ENCODE measurements at places on chromosomes 1 and 21.

DNA sequence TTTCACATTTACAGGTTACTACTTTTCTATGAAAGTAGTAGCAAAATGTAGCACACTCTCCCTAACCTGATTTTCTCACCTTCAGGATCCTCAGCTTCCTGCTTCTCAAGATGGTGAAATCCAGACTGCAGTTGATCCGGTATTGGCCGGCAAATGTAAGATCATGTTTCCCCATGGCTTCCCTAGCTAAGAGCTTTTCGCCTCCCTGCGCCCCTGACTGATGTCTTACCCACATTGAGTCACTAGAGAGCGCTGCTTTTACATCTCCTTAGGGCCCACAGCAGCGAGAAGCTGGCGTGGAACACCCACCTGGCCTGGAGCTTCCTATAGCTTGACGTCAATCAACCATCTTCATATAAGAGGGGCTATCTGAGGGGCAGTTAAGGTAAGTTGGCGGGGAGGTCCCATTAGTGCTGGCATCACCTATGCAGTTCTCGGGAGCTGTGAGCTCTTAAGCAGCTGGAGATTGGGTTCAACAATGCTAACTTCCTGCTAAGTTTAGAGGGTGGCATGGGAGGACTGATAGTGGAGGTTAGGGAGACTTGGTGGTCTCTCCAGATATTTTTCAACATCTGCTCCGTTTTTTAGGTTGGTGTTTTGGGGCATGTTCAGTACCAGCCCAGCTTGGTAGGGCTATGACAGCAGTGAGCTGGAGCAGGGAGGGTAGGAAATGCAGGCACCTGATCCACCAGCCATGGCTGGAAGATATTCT lies 5.5 kb downstream of the PTPN7 start:
- DNase-seq, result peak; percentile 93

GRCh38 chr1:55717111-55717510 lies 501.9 kb upstream of the USP24 start:
- DNase-seq, result peak; percentile 50

DNA sequence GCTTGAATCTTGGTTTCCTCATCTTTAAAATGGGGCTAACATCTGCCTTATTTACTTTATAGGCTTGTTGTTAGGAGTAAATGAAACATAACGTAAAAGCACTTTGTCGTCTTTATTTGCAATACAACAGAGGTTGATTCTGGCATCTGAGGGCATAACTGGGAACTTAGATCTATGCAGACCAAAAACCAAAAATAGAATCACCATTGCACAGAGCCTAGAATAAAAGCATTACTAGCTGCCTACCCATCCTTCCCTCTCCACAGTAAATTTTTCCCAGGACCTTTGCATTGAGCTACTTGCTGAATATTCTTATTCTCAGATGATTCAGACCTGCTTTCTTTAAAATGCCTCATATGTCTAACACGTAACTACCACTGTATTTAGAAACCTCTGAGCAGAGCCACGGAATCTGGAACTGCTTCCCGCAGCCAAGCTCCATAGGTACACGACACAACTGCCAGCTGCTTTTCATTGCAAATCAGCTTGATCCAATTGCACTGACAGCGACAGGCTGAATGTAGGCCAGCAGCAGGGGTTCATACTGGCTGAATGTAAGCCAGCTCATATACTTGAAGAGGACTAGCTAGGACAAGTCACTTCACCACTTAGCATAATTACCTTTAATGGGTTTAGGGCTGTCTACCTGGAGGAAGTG lies 33.2 kb upstream of the SERBP1 start:
- DNase-seq, result no peak

- DNase-seq, result no peak
Observed at GRCh38 chr1:204714861-204715511, 29.4 kb upstream of the LRRN2 start.

DNA sequence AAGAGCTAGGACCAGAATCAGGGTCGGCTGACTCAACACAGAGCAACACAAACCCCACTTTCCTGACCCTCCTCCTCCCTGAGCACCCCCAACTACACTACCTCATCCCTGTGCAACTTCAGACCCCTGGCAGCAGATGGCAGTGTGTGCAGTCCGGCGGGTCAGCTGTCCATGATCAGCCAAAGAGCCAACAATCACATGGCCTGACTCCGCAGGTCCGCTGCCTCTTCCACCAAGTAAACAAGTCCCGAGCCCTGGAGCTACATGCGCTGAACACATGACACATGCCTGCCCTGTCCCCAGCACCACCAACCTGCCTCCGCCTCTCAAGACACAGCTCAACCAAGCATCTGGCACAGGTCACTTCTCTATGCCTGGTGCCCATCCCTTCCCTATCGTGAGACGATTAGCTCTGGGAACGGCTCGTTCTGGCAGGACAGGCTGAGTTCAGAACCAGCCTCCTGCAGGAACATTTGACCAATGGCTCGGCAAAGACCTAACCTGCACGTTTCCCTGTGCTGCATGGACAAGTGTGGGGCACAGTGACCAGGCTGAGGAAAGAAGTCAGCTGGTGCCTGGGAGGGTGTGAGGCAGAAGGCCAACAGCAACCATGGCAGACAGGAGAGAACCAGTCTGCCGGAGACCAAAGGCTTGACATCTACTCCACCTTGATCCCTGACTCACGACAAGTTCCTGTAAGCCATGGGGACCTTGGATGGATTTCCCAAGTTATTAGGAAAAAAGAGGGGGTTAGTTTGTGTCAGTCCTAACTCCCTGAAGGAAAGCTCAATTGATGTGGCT lies 60.3 kb downstream of the CD46 start:
- peak; percentile 66 for DNase-seq

DNA sequence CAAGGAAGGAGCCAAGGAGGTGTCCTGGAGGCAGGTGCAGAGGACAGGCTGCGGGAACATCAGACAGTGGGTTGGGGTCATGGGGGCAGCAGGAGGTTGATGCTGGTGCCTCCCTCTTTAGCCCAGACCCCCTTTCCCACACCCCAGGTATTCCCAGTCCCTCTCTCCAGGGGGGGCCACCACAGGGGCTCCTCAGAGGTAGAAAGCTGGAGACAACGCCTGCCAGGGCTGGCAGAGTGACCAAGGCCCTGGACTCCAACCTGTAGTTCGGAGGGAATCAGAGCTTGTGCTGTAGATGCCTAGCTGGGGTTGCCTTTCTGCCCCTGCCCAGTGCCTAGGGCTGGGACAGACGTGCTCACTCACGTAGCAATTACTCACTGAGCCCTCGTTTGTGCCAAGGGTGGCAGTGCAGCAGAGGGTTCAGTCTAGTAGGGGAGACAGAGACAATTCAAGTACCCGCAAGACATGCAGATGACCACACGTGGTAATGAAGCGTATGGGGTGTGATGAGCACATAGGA lies 148.2 kb downstream of the PTPRU start:
- DNase-seq, result no peak

- DNase-seq, result no peak
Observed at GRCh38 chr1:61852670-61853015, 110.4 kb downstream of the PATJ start.

DNA sequence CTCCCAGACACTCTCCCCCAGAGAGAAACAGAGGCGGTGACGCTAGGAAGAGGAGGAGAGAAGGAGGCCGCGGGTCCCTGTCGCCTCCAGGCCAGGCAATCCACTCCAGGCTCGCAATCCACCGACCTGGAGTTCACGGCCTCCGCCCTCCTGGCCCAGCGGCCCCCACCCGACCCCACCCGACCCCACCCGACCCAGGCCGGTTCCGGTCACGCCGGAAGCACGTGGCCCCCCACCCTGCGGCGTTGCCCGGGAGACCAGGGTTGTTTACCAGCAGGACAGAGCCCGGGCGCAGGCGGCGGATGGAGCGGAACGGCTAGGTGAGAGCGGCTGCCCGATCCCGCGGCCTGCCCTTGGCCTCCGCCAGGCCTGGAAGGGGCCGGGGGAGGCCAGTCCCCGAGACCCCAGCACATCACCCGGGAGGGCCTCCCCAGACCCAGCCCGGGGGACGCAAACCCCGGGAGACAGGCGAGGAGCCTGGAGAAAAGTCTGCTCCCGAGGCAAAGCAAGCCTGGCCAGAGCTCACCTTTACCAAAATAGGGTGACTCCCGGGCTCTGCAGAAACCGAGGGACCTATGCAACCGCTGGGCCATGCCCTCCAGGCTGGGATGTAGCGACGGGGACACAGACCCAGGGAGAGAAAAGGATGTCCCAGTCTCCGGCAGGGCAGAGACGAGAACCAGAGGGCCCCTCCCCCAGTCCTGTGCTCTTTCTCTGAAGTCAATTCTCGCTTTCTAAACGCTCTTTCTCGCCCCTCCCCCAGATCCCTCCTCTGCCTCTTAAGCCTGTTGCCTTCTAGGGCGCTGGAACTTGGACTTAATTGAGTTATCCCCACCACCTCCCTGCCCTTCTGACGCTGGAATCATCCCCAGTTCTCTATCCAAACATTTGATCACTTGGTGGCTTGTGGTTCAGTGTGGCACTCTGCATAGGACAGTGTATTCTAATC lies at the start of the genes PLA2G2C and UBXN10:
PLA2G2C (minus strand) TSS at position 685 of the 949 bp plus-strand sequence. CDS start 9,155 bp downstream, outside the sequence.
UBXN10 (plus strand) TSS at position 263 of the 949 bp plus-strand sequence. CDS start 4,466 bp downstream, outside the sequence.
- DNase-seq, result no peak

GRCh38 chr1:225654688-225655508 lies 2.0 kb upstream of the ENAH start:
- no peak for DNase-seq

GRCh38 chr1:169345511-169345910 lies 22.1 kb downstream of the NME7 start:
- no peak for DNase-seq

DNA sequence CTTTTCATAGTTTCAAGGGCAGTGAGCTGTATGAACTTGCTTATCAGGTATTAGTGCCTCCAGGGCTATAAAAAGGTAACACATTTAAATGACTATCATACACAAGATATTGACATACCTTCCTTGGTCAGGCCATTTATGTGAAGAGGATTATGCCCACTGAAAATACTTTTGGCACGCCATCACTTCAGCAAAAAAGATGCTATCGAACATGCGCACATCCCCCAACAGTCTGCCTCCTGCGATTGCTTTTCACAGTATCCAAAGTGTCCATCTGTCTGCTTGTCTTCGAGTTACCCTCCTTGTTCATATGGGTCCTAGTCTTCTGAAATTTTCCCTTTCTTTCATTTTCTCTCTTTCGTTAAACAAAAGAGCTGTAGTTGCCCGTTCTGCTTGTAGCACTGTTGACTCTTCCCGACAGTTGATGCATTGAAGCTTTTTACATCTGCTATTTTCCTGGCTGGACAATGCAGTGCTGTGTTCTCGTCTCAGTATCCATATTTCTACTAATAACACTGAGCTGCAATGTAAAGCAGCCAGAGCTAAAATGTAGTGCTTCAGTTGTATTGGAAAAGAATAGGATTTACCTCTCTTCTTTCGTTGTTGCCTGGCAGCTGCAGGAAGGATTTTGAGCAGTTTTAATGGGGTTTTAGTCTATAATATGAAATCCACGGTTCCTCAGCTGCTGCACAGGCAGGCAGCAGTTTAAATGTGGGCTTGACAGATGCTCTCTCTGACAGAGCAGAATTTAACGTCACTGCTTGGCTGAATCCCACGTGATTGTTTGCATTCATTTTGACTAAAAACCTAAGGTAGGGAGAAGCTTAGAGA lies at the start of gene B3GALT2:
B3GALT2 (minus strand) TSS at position 713 of the 831 bp plus-strand sequence. CDS start 5,051 bp downstream, outside the sequence.
- DNase-seq, result peak; percentile 62

DNA sequence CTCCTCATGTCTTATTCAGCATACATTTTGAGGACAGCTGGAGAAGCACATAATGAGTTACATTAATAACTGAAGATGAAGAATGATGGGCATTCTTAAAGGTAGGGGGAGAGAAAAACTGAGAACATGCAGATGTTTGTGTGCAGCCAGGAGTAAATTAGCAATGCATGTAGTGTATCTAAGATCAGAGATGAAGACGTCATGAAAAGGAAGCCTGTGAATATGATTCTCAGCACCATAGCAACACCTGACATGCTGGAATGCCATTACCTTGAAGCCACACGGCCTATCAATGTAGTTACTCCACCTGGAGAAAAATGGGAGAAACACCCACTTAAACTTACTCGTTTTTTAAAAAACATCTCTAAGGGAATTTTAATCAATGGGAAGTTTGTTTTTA lies 607.1 kb downstream of the PTPRC start:
- no peak for DNase-seq

- DNase-seq, result no peak
Observed at GRCh38 chr1:222893255-222893654, 78.4 kb downstream of the DISP1 start.

DNA sequence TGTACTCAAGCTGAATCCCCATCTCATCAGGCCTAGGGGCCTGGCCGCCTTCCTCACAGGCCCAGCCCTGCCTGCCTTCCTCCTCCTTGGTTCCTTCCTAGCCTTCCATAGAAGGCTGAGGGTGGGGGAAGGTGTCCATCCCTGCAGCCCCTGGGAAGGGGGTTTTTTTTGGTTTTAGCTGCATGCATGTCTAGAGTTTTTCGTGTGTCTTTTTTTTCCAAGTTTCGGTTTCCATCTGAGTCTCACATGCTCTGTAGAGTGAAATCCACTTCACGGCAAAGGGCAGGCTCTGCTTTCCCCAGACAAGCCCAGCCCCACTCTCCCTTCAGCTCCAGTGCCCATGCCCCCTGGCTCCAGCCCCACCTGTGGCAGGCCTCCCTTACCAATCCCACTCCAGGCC lies 32.1 kb downstream of the GRHL3 start:
- no peak for DNase-seq

DNA sequence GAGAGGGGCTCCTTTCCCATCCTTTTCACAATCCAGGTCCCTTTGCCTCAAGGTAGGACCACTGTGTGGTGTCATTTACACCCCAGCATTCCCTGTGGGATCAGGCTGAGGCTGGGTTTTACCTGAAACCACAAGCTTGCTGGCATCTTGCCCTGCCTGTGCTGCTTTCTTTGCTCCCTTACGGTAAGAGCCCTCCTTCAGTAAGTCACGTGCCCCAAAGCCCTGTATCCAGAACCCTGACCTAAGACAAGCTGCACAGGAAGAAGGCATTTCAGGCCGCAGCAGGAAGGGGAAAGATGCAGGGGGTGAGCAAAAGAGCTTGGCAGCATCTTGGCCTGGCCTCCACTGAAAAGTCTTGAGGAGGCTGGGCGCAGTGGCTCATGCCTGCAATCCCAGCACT lies 58.4 kb downstream of the KLHDC7A start:
- DNase-seq, result no peak

DNA sequence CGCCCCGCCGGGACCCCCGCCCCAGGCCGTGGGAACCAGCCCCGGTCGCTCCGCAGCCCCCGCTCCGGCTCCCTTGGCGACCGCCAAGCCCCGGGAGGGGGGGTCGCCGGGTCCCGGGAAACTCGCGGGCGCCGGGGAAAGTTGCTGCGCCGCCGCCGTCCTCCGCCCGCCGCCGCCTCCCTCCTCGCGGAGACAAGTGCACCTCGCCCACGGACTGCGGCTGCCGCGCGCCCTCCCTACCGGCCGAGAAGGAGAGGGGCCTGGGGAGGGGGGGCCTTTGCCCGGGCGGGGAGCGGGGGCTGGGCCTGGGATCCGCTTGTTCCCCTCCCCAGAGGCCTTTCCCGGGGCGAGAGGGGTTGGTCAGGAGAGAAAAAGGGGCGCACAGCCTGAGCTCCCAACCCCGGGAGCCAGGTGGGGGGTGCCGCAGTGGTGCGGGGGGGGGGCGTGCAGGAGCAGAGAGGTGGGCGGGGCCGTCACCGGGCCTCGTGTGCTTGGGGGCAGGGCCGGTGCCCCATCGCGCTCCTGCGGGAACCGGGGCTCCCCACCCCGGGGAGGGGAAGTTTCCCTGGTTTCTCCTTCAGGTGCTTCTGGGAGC lies 592 bp downstream of the AGRN start:
- peak; percentile 28 for DNase-seq

GRCh38 chr1:89877756-89878155 lies 56.9 kb downstream of the LRRC8D start:
- no peak for DNase-seq
